ENCODE measurements at places on chromosomes 16 and 17. TPM values are rescaled to one million over a fixed set of nuclear protein-coding genes. Genes with fewer than 3 reads are reported as not detected.

FBXL20 gene
- total RNA-seq, result 6.9 TPM

CCDC144A gene
- 3.2 TPM for total RNA-seq

TAT gene
- total RNA-seq, result not detected

HBQ1 gene
- 6.6 TPM for total RNA-seq

P3H4 gene
- 27.9 TPM for total RNA-seq

CLEC10A gene
- total RNA-seq, result not detected

CCL17 gene
- total RNA-seq, result not detected

KRT39 gene
- total RNA-seq, result not detected

ABI3 gene
- total RNA-seq, result 1.2 TPM

RPS2 gene
- total RNA-seq, result 3,786 TPM

KRTAP9-2 gene
- total RNA-seq, result not detected

PRKCB gene
- 16.4 TPM for total RNA-seq

CEP95 gene
- 81.1 TPM for total RNA-seq

C17orf50 gene
- not detected for total RNA-seq

TBC1D3E gene
- total RNA-seq, result not detected

CLEC18B gene
- 0.31 TPM for total RNA-seq

CMTM2 gene
- total RNA-seq, result not detected

PTGES3L gene
- total RNA-seq, result 2.3 TPM

ZCCHC14 gene
- total RNA-seq, result 22.4 TPM

HIGD1B gene
- total RNA-seq, result not detected

RNU2-1 gene
- not detected for total RNA-seq

PDIA2 gene
- total RNA-seq, result 0.87 TPM

TTLL6 gene
- total RNA-seq, result 1.9 TPM

ITGB3 gene
- total RNA-seq, result not detected

CCL16 gene
- total RNA-seq, result not detected

FBXL19 gene
- 71.5 TPM for total RNA-seq

MILR1 gene
- not detected for total RNA-seq

CES5A gene
- total RNA-seq, result not detected

PRDM7 gene
- not detected for total RNA-seq

FMNL1 gene
- 9.3 TPM for total RNA-seq

MT1A gene
- not detected for total RNA-seq

CRISPLD2 gene
- total RNA-seq, result 6.0 TPM

NPIPA2 gene
- total RNA-seq, result 6.7 TPM

TBC1D3C gene
- not detected for total RNA-seq

PPM1E gene
- total RNA-seq, result 15.8 TPM

AGRP gene
- not detected for total RNA-seq

CDYL2 gene
- total RNA-seq, result 4.3 TPM

SNX20 gene
- total RNA-seq, result not detected

TP53TG3F gene
- not detected for total RNA-seq

TTYH2 gene
- 5.2 TPM for total RNA-seq

KARS1 gene
- total RNA-seq, result 220 TPM

CLEC18C gene
- total RNA-seq, result not detected

TMIGD1 gene
- total RNA-seq, result not detected

PPP1R27 gene
- not detected for total RNA-seq

SHISA9 gene
- 45.6 TPM for total RNA-seq

ZNF469 gene
- total RNA-seq, result 1.9 TPM

ARHGAP23 gene
- total RNA-seq, result 150 TPM

KRTAP2-3 gene
- total RNA-seq, result not detected

GPR139 gene
- total RNA-seq, result 1.8 TPM

CSH2 gene
- total RNA-seq, result not detected

HOXB9 gene
- not detected for total RNA-seq

MMP28 gene
- total RNA-seq, result not detected

FCSK gene
- total RNA-seq, result 4.0 TPM

FOXL1 gene
- 0.12 TPM for total RNA-seq

MYH1 gene
- total RNA-seq, result not detected

VASN gene
- 15.5 TPM for total RNA-seq

Measured in GM23338 (cell line).